ENCODE measurements at places on chromosomes 11 and 22.

DNA sequence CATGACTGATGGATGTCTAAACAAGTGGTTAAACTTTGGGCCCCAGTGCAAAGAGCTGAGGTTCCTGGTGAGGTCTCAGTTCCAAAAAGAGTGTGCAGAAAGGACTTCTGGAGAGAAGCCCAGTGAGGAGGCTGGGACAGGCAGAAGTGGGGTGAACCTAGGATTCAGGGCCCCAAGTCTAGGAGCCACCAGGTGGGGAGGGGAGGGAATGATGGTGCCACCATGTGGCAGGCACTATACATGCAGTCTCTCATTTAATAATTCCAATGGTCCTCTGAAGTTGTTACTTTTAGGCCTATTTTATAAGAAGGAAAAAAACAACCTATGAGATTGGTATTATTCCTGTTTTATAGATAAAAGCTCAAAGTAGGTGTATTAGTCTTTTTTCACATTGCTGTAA, 102.0 kb downstream of the INSC start:
- no peak for DNase-seq

- DNase-seq: no peak
Measured at GRCh38 chr22:21718499-21718898, 17.1 kb downstream of the YPEL1 start.

DNA sequence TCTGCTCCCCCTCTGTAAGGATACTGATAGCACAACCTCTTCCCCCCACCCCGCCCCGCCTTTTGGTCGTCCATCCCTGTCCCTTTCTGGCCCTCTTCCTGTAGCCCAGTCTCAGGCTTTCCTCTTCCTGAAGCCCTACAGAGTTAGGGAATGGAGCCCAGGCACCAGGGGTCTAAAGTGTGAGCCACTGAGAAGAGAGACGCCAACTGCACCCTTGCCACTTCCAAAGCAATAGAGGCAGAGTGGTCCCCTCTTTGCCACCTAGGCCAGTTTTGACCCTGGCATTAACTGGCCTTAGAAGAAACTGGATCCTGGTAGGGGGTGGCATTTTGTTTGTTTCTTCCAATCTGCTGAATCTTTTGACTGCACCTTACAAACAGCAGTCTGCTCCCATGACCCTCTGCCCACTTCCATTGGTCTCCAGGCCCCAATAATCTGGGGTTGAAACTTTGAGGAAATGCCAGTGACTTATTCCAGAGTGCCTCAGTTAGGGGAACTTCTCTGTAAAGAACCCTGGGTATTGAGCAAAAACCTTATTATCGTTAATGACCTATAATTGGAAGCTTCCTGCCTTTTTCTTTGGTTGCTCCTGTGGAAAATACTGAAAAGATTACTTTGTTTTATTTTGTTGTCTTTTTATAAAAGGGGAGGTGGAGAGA, 9.7 kb upstream of the GRK2 start:
- DNase-seq: no peak

- DNase-seq: no peak
Measured at GRCh38 chr11:2363577-2364370, 13.3 kb upstream of the CD81 start.

DNA sequence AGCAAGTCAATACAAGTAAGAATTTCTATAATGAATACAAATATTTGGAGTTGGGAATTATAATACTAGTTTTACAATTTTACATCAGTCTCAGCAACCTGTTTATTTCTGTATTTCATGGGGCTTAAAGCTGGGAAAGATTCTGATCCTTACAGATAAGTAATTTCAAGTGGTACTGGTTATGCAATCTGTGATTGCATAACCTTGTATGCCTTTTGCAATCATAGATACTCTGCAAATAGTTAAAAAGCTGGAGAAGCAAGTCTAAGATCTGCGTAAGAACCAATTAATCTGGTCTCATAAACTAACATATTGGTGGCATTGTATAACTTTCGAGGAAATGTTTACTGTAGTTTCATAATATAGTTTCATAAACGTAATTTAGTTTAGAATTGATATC, 198.3 kb upstream of the PGR start:
- no peak for DNase-seq

- no peak for DNase-seq
Measured at GRCh38 chr11:44831605-44832394, 105.0 kb downstream of the TSPAN18 start.

GRCh38 chr22:32832174-32832573, 30.7 kb downstream of the TIMP3 start:
- DNase-seq: no peak

DNA sequence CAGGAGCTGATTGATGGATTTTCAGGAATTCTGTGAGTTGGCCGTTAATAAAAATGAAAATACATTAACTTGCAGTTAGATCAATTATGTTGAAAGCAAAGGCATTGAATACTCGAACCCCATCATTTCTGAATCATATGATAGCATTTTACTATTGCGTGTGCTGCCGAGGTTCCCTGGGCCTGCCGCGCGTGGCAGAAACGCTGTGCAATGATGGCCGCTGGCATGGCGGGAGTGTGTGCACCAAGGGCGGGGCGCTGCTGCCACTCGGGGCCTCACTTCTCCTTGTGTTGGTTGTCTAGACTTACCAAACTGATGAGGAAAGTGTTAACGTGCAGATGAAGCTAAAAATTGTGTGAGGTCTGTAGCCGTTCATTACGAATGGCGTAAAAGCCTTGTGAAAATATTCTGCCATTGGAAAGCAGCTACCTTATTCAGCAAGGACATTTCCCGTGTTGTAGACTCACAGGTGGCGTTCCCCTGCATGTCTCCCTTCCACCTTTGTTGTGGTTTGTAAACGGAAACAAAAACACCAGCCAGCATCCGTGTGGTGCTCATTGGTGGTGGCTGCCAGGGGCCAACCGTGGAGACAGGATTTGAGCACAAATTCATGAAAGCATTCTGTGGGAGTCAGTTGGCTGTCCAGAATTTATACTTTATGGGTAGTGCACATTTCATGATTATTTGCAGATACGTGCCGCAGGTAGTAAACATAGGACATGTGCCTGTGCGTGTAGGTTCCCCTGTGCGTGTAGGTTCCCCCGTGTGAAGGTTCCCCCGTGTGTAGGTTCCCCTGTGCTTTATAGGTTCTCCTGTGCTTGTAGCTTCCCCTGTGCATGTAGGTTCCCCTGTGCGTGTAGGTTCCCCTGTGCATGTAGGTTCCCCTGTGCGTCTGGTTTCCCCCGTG, 5.9 kb upstream of the GRAMD4 start:
- DNase-seq: no peak

DNA sequence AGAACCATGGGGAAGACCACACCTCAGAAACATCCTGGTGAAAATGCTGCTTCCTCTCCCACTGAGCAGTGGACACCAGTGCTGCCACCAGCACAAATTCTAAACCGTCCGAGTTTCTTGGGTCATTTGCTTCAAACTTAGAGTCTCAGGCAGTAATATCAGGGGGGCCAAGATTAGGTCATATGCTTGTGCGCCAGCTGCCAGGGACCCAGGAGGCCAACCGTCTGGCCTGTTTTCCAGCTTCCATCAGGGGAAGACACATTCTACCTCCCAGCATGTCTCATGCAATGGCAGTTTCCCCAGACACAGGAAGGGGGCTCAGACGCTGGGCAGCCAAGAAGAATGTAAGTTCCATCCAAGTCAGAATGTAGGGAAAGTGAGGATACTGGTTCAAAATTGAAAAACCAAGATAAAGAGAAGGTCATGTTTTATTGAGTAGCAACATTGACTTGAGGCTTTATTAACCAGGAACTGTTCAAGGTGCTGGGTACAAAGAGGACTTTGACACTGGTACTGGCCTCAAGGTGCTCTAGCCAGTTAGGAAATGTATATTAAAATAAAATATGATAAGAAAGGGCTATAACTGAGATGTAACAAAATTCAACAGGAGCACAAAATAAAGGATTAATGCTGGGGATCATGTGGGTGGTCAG, 59.7 kb upstream of the EED start:
- DNase-seq: no peak

GRCh38 chr11:129322941-129323340, 52.7 kb upstream of the BARX2 start:
- no peak for DNase-seq

DNA sequence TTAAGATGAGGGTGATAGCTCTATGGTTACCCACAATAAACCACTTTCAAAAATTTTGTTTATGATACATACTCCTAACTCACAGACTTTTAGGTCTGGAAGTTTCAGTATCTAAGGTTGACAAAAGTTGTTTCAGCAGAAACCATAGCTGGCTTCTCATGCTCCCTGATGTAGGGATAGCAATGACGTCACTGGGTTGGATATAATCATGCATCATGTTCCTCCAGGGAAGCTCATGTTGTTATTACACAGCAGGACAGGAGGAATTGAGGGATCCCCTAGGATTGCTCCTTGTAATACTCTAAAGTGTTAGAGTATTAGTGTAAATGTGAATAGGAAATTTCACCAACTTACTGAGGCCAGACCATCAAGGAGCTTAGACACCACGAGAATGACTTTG, 23.6 kb downstream of the APOL3 start:
- no peak for DNase-seq

DNA sequence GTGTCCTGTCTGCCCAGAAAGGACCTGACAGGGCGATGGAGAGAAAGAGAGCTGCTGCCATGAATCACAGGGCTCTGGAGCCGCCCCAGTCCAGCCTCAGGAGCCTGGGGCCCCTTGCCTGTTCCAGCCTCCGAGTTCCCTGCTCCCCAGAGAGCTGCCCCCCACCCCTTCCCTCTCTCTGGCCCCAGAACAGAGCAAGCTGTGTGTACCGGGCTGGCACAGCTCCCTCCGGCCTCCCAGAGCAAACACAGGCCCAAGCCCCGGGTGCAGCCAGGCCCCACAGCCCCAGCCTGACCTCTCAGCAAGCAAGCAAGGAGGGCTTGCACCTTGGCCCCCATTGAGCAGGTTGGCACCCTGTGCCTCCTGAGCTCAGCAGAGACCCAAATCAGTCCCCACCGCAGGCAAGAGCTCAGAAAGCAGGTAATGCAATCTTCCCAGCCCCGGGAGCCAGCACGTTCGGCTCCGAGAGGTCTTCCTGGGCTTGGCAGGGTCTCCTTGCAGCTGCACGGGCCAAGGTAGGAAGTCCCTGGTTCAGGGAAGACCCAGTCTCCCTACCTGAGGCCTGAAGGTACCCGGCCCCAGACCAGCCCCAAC, 1.4 kb downstream of the PACSIN3 start:
- no peak for DNase-seq

GRCh38 chr11:106656646-106657045, 361.6 kb downstream of the GUCY1A2 start:
- no peak for DNase-seq

DNA sequence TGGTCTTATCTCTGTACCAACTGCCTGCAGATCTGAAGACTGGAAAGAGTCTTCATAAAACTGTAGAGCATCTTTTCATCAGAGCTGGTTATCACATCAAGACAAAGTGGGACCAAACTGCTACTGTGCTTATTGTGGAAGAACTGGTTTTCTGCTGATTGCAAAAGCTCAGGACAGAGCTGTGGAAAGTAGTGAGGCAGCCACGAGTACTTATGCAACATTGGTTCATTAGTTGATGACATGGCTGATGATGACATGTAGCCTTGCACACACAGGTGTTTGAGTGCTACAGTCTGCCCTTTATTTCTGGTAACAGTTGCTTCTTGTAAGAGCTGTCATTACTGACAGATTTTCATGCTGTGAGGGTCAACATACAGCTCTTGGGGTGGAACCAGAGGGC, 185.4 kb upstream of the GUCY1A2 start:
- DNase-seq: peak; percentile 35

DNA sequence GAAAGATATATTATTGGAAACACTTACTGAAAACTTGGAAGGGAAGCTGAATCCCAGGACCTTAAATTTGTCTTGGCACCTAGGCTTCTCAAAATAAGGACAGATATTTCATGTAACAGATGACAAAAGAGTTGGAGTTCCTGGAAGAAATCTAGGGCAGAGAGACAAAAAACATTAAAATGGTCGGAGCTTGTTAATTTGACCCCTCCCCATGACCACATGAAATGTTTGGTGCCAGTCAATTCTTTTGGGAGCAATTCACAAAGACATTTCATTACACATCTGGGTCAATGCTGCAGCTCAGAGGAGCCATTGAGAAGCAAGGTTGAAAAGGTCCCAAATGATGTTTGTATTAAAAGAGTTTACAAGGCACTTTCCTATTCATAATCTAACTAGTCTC, 162.0 kb upstream of the GUCY1A2 start:
- DNase-seq: no peak

DNA sequence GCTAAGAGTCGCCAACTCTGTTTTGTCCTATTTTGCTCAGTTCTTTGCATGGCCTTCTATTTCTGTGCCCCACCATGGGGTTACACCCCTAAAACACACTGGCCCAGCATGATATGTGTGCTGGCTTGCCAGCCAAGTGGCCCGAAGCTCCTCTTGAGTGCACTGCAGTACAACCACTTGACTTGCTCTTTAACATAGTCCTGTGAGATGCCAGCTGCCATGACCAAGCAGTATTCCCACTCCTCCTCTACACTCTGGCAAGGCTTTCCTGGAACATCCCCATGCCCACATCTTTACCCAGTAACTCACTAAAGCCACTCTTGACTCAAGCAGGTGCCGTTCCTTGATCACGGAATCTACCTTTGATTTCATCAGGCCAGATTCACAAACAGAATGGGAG, 102.9 kb upstream of the GAL start:
- no peak for DNase-seq

DNA sequence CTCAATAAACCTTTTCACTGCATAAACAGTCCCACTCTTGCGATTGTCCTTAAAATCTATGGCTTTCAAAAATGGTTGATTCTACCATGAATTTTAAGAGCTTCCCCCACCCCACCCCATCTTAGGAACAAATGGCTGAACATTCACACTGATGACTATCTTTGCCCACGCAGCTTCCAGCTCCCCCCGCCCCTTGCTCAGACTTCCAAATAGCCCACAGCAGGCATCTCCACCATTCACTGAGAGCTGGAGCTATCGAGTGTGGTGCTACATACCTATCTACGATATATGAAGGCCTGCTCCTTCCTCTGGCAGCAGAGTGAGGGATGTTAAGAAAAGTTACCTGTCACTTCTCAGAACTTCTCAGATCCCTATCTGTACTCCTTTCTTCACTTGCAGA, 26.7 kb downstream of the EIF3F start:
- no peak for DNase-seq

GRCh38 chr11:112412383-112412782, 151.7 kb upstream of the PLET1 start:
- no peak for DNase-seq

DNA sequence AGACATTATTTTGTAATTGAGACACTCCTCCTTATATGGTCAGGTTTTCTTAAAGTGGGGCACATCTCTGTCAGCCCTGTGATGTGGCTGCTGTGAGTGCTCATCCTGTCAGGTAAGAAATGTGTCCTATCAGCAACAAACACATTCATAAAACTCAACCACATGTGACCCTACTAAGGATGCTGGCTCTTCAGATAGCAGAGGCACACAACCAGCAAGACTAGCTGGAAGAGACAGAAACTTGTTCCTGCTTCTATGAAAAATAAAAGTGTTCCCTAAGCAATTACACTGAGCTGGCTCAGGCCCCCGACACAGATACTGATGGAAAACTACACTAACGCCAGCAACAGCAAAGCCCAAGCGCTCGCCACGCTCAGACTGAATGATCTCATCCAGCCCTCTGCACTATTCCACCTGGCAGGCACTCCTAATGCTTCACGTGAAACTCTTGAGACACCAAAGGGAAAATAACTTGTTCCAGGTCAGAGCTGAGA, 49.8 kb upstream of the CYP2D6 start:
- no peak for DNase-seq
